ENCODE measurements at places on chromosomes 11 and 22.

DNA sequence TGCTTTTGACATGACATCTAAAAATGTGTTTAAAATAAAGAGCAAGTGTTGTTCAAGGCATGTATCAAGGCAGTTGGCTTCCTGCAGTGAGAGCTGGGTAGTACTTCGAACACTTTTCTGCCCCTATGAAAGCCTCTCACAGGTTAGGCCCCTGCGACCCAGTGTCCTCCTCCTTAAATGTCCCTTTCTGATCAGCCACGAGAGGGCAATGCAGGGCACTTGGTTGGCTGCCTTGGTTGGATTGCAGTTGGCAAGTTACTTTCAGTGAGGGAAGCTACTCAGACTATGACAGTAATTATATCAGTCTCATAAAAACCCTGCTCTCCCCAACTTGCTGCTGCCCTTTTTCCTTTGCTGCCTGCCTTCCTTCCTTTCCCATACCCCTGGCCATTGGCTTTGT lies 743.8 kb downstream of the NTM start:
- no peak for DNase-seq

GRCh38 chr11:65290448-65291165 lies 24.1 kb upstream of the CDC42EP2 start:
- no peak for DNase-seq

- no peak for DNase-seq
Observed at GRCh38 chr11:128496692-128497060, 90.7 kb downstream of the ETS1 start.

- DNase-seq = no peak
Observed at GRCh38 chr11:833114-833791, 501 bp downstream of the CD151 start.

DNA sequence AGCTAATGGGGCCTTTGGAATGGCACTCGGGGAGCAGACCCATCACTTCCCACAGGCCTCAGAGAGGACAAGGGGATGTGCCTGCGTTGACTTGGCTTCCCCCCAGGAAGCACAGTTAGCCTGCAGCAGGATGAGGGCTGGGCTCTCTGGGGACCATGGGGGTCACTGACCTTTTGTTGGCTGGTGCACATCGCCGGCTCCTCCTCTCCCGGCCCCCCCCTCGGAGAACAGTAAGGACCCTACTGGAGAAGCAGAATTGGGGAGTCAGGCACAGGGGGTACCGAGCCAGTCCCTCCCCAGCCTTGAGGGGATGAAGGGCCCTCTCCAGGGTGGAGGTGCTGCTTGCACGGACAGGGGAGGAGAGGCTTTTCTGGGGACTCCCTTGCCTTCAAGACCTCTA lies 32.8 kb downstream of the NRXN2 start:
- no peak for DNase-seq

- DNase-seq = no peak
Observed at GRCh38 chr11:36488096-36488495, 22.0 kb downstream of the TRAF6 start.

- no peak for DNase-seq
Observed at GRCh38 chr11:115869780-115870431, 365.7 kb upstream of the CADM1 start.

DNA sequence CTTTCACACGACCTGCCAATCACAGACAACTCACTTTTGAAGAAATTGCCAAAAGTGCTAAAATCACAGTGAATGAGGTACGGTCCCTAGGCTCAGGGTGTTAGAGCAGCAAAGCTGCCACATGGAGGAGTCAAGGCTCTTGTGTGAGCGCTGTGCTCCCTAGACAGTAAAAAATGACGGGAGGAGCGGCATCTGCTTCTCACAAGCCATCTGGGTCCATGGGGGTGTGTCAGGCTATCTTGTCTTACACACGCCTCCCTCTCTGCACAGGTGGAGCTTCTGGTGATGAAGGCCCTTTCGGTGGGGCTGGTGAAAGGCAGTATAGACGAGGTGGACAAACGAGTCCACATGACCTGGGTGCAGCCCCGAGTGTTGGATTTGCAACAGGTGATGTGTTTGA lies 14.8 kb downstream of the PSMD13 start:
- no peak for DNase-seq

- no peak for DNase-seq
Observed at GRCh38 chr11:43925932-43926505, 16.4 kb upstream of the C11orf96 start.

GRCh38 chr11:18608376-18608775 lies 8.8 kb downstream of the MISFA start:
- peak; percentile 29 for DNase-seq

GRCh38 chr11:46121301-46121723 lies at the start of gene PHF21A:
Gene PHF21A, minus strand, starts transcription at chr11:46121454. Its CDS starts 37,235 bp downstream, at chr11:46084219.
- DNase-seq = no peak

DNA sequence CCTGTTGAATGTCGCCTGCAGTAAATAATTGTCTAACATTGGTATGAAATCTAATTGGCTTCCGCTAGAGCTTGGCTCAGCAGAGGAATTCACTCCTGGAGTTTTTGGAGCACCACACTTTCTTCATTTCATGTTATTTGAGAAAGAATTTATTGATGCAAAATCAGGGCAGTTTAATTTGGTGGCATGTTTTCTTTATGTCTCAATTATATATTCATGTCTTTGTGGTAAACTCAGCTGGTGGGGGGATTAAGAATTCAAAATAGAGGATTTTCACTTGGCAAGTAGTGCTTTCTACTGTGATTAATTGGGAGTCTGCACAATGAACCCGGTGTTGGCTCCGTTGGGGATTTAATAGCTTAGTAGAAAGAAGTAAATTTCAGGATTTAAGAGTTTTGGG lies 784.4 kb downstream of the NTM start:
- DNase-seq = no peak

- DNase-seq = no peak
Observed at GRCh38 chr11:109706945-109707344, 285.0 kb downstream of the C11orf87 start.

- DNase-seq = no peak
Observed at GRCh38 chr11:105220121-105220520, 80.6 kb upstream of the CARD18 start.

- no peak for DNase-seq
Observed at GRCh38 chr22:49923445-49923844, 5.0 kb downstream of the CRELD2 start.

DNA sequence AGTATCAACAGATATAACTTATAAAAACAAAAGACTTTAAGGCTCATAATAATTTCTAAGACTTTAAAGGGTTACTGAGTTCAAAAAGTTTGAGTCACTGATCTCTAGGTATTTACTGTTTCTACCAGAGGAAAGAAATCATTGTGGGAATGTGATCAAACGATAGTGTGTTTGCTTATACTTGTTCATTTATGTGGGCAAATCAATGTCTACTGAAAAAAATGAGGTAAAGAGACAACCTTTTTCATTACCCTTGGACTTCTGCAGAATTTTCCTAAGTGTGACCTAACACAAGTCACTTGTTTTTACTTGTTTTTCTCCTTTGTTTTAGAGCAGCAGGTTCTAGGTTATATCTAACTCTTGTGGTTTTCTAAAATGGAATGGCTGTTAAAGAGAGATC lies 65.4 kb downstream of the PRR5L start:
- no peak for DNase-seq

DNA sequence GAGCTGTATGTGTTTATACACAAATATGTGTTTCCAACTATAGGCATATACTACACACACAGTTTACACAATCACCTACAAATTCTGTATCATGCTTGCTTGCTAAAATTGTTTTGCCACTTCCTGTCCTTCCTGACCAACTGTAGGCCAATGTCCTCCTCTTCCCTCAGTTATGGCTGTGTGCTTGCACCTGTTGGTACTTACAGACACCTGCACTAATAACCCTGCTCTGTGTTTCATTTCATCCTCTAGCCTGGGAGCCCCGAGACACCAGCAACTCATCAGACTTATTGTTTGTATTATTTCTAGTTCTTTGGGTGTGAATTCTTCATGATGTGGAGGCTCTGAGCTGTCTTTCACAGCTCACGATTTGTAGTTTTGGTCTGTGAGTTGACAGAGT lies 1.8 kb upstream of the NCF4 start:
- DNase-seq = no peak

DNA sequence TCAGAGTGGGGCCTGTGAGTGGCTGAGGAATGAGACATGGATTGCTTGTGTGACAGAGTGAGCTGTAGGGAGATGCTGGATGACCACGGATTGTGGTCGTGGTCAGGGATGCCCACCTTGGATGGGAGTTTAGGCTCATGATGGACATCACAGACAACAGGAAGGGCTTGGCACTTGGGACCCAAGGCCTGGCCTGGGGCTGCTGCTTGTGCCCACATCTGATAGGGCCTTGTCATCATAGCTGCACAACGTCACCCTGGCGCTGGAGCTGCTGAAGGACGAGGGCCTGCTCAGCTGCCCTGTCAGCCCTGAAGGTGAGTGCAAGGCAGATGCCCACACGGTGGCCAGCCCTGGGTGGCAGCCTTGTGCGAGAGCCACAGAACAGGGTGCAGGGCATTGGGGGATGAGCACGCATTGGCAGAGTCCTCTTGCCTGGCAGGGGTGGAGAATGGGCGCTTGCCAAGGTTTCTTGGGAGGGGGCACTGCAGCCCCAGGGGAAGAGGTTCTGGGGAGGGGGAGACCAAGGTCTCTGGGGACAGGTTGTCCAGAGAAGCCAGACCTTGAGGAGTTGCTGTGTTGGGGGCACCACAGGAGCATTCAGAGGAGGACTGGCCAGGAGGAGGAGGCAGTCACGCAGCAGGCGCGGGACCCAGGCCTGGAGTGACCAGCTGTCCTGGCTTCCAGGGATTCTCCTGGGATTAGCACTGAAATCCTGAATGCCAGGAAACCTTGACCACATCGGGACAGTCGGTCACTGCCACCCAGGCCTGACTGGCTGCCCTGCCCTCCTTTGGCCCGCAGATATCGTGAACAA lies 25.0 kb downstream of the PARVG start:
- no peak for DNase-seq

- DNase-seq = no peak
Observed at GRCh38 chr11:36558571-36559413, 9.0 kb upstream of the RAG1 start.

DNA sequence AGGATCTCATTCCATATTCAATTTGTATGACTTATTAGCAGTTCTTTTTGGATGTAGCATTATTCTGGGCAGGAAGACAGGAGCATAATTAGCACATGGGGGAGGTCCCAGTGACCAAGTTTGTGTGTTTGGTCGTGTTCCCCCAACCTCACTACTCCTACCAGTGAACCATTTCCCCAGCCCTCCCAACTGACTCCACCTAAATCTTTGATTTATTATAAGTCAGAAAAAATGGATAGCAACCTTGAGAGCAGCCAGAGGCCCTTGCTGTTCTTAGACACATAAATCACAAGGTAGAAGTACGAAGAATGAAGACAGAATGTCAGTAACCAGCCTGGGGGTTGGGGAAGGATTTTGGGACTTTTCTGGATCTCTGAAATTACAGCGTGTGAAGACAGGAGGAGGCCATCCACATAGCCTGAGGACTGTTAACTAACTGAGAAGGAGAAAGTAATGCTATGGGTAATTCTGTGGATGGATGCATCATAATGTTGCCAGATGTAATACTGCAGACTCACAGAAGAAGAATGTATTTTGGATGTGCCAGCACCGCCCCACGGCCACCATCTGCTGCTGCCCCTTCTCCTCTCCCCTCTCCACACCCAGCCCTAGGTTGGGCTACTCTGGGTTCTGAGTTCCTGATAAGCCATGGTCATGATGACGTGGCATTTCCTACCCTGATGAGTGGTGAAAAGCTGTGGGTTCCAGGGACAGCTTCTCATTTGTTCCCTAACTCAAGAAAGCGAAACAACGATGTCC lies 124.3 kb upstream of the TTC12 start:
- no peak for DNase-seq

DNA sequence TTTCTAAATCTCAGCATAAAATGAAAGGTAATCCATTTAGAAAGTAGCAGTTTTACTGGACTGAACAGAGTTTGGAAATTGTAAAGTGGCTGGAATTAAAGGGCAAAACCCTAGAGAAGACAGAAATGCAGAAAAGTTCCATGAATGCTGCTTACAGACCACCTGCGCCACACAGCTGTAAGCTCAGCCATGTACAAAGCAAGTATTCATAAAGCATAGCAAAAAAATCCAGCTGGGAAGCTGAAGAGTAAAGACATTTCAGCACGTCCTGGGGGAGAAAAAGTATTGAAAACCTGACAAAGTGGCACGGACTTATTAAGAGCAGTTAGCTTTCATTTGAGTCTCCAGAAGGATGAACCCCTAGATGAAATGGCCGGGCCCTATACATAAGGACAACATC lies 220.1 kb upstream of the CNTN5 start:
- no peak for DNase-seq

- no peak for DNase-seq
Observed at GRCh38 chr11:8886322-8886721, 24.7 kb upstream of the AKIP1 start.

GRCh38 chr11:134464196-134464595 lies 52.2 kb upstream of the B3GAT1 start:
- no peak for DNase-seq

GRCh38 chr11:111330234-111330893 lies 32.0 kb downstream of the POU2AF3 start:
- no peak for DNase-seq

DNA sequence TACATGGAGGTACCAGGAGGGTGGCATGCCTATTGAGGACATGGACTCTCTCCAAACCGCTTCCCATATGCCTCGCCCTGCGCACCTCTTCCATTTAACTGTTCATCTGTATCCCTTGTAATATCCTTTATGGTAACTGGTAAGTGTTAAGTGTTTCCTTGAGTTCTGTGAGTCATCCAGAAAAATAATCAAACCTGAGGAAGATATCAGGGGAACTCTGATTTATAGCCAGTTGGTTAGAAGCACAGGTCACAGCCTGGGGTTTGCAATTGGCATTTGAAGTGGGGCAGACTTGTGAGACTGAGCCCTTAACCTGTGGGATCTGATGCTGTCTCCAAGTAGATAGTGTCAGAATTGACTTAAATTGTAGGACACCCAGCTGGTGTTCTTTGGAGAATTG lies 27.6 kb upstream of the CAT start:
- no peak for DNase-seq

- no peak for DNase-seq
Observed at GRCh38 chr22:23518376-23519187, 61.5 kb downstream of the IGLL1 start.

DNA sequence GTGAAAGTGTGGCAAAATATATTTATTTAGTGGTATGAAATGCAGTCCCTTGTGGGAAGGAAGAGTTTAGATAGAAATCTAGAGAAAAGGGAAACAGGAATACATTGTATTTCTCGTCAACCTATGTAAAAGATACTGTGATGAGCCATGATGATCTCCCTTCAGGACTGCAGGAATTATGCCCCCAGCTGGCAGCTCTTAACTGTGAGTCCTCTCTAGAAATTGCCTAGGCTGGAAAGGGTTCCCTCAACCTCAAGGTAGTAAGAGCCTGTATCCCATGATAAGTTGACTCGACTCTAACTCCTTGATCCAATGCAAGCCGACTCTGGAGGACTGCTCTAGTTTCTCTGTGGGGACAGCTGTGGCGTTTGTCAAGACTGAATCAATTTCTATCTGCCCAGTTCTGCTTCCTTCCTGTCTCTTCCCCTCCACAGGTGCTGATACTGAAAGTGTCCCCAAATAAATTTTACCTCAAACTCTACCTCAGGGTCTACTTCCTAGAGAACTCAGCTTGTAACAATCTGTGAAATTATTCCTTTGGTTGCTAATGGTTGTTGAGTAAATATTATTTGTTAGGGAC lies 897.3 kb downstream of the METTL15 start:
- DNase-seq = no peak
